EH (cell line): ENCODE measurements at places on chromosomes 1 and 21.

GRCh38 chr1:205451759-205452164, 4.1 kb downstream of the BLACAT1 start:
- no peak for DNase-seq

DNA sequence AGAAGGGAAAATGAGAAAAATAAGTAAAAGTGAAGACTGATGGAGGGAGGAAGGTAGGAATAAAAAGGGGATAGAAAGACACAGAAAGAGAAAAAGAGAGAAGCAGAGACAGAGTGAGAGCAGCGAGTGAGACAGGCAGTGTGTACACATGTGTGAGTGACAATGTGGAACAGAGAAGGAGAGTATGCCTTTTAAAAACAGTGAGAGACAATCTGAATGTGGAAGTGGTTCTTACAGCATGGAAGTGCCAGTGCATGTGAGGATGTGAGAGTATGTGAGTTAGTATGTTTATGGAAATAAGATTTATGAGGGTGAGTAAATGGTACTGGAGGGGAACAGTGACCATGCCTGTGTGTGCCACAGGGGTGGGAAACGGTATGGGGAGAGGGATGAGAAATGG, 1.2 kb downstream of the NEGR1 start:
- peak; percentile 38 for DNase-seq

- peak; percentile 45 for DNase-seq
These were observed 520 bp downstream of the TMEM201 start for GRCh38 chr1:9589144-9589718.

GRCh38 chr1:235941876-235942624, 75.3 kb upstream of the LYST start:
- peak; percentile 40 for DNase-seq

DNA sequence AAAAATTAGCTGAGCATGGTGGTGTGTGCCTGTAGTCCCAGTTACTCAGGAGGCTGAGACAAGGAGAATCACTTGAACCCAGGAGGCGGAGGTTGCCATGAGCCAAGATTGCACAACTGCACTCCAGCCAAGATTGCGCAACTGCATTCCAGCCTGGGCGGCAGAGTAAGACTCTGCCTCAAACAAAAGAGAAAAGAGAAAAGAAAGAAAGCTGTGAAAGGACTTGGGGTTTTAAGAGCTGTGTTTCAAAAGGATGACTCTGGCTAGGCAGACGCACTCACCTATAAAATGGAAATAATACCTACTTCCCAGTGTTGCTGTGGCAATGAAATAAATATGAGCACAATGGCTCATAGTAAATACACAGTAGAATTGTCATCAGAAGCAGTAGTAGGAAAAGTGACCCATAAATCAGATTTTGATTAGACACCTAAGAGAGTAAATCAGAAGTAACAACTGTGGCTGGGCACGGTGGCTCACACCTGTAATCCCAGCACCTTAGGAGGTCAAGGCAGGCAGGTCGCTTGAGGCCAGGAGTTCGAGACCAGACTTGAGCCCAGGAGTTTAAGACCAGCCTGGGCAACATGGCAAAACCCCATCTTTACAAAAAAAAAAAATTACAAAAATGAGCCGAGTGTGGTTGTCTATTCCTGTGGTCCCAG, 45.9 kb upstream of the PUM1 start:
- peak; percentile 61 for DNase-seq

- DNase-seq: no peak
These were observed 29.6 kb downstream of the UBE2G2 start for GRCh38 chr21:44771896-44772525.

GRCh38 chr1:23194119-23194984, 22.9 kb downstream of the HTR1D start:
- DNase-seq: peak; percentile 97

- no peak for DNase-seq
These were observed 818.9 kb downstream of the KCNT2 start for GRCh38 chr1:195789321-195789720.

DNA sequence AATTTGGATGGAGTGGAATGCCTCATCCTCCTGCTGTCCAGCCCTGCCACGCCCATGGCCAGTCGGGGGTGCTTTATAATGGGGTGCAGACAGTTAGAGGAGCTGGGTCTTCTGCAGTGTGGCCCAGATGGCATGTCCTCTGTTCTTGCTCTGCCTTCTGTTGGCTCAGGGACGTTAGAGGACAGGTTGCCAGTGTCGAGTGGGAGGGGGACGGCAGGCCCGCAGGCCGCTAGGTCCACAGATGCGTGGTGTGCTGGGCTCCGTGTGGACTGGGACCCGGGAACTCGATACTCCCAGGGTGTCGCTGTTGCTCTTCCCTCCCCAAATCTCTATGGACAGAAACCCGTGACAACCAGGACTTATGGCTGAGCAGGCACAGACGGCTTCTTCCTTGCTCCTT, 33.3 kb downstream of the SIM2 start:
- DNase-seq: no peak

GRCh38 chr1:179053486-179053885, 27.8 kb downstream of the FAM20B start:
- DNase-seq: no peak

- DNase-seq: no peak
These were observed 829 bp downstream of the ALX3 start for GRCh38 chr1:110069404-110070281.

GRCh38 chr21:36610201-36610600, 88.7 kb upstream of the SIM2 start:
- DNase-seq: peak; percentile 17

GRCh38 chr21:32424674-32425073, 12.2 kb downstream of the EVA1C start:
- peak; percentile 23 for DNase-seq

DNA sequence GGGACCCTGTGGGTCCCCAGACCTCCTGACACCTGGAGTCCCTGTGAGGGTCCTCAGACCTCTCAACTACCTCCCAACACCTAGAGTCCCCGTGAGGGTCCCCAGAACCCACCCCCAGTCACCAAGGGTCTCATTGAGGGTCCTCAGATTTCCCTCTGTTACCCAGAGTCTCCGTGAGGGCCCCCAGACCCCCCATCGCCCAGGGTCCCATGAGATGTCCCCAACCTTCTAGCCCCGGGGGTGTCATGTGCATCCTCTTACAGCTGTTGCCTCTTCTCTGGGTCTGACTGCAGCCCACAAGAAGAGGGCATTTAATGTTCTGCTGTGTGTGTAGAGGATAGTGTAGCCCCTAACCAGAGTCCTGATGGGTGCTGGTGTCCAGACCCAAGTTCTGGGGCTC, 2.0 kb upstream of the GJC2 start:
- no peak for DNase-seq

DNA sequence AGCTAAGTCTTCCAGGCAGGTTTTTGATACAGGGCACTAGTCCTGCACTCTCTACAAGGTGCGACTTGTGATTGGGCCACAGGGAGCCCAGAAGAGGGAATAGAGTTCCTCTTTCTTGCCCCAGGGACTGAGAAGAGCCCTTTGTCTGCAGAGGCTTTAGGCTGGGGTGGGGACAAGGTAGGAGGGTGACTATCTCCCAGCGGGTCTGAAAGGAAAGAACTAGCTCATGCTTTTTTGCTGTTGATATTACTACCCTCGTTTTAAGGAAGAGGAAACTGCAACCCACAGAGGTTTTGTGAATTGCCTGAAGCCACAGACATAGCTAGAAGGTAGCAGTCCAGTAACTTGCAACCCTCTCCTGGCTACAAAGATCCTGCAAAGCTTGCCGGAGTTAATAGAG, 615.2 kb downstream of the MATN1 start:
- DNase-seq: no peak

DNA sequence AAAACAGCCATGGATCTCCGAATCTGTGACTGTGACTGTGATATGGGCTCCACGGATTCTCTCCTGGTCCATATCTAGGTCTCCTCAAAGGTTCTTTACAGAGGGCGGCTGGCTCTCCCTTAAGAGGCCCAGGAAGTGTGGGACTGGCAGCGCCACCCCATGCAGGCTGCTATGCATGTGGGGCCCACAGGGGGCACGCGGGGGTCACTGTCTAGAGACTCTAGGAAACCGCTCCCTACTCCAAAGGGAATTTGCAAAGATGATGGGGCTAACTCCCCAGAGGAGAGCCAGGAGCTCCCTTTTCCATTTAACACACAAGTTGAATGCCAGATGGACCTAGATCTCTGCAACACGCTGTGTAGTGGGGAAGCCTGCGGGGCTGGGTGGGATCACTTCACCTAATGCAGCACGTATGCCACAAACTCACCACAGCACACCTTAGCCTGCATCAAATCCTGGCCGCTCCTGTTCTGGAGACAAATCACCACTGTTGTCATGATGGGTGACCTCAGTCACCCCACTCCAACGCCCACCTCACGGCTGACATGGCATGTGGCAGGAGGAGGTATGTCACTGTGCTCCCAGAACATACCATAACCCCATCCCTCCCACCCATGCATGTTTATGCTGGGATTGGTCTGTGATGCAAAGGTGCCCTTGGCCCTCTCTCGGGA, 61.7 kb downstream of the SLC45A1 start:
- DNase-seq: no peak

DNA sequence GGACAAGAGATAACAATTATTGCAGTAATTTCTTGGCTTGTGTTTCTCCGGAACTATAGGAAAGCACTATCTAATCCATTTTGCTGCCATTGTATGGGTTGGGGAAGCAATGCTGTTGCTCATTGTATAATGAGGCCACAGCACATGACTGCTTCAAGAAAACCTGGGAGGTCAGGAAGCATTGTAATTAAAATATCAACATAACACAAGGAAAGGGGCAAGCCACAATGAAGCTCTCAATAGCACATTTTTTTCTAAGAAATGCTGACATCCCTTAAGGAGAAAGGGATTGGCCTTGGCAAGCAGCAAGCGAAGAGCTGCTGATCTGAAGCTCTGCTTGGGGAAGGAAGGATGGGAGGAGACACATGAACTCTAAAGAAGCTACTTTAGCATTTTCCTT, 44.0 kb downstream of the PLPP3 start:
- no peak for DNase-seq

GRCh38 chr1:204945565-204945977, 74.9 kb downstream of the NFASC start:
- DNase-seq: peak; percentile 11

DNA sequence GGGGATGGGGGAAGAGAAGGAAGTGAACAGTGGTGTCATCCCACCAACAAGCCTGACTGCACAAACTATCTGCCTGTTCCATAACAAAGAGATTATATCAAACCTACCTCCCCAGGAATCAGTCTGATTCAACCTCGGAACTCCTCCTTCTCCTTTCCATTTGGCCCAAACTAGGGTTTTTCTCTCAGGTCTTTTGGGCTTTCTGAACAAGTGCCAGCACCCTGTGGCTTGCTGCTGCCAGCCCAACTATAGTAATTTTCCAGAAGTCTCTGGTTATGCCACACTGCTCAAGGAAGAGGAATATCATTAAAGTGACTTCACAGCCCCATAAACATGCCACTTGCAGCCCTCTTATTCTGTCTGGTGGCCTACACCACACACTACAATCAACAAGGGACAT, 70.5 kb downstream of the RGS7 start:
- DNase-seq: no peak

DNA sequence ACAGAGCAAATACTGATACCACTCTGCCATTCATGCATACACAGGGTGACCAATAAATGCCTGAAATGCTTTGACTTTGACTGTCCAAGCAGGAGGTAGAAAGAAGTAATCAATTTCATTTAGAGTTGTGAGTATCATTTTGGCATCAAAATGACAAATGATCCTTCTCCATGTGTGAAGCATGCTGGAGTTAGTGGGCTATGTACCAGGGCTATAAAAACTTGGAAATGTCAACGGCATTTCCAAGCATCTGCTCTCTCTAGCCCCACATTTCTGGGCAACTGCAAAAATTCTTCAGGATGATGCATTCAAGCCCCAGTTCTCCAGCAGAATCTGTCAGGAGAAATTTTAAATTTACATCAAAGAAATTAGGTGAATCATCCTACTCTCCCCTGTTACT, 208.4 kb upstream of the PTBP2 start:
- DNase-seq: no peak

GRCh38 chr1:210739627-210740026, 394.3 kb downstream of the KCNH1 start:
- peak; percentile 13 for DNase-seq

- DNase-seq: no peak
These were observed 65.2 kb downstream of the CD247 start for GRCh38 chr1:167453123-167453522.

DNA sequence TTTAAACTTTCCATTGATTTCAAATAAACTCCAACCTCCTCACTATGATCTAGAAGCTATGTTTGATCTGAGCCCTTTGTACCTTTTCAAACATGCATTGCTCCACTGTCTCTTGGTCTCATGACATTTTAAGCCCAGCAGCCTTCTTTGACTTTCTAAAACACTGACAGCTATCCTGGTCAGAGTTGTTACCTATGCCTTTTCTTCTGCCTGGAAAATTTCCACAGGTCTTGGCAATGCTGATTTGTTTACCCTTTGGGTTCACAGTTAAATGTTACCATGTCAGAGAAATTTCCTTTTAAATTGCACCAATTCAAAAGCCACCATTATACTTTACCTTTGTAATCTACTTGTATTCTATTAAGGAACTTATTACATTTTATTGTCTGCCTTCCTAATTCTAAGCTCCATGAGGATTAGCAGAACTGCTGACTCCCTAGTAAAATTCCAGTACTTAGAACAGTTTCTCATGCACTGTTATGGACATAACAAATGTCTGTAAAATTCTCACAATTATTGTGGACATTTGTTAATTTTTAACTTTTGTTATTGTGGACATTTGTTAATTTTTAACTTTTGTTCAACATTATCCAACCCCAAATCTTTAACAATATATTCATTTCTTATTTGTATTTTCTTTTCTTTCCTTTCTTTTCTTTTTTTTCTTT, 1064.4 kb downstream of the NCAM2 start:
- no peak for DNase-seq

DNA sequence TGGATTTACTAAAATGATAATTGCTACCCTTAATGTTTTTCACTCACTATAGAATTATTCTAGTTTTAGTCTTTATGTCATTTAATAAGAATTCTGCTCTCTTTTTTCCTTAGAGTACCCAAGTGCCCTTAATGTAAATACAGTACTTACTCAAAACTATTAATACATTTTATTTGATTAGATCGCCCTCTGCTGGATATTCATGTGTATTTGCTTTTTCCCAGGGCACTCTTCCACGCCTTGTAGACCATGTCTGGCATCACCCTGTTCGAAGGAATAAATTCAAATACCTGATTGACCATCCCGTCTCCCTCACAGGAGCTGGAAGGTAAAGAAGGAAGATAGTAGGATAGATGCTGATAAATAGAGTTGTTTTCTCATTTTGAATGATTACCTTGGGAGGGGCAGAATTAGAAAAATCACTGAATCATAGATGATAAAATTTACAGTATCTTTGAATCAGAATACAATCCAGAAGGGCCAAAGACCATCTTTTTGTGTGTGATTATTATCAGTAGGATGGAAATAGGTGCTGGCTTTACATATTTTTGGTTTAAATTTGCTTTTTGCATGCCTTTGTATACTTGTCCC, 4.1 kb downstream of the AXDND1 start:
- peak; percentile 72 for DNase-seq
